ENCODE measurements at places on chromosomes 3 and 15.

DNA sequence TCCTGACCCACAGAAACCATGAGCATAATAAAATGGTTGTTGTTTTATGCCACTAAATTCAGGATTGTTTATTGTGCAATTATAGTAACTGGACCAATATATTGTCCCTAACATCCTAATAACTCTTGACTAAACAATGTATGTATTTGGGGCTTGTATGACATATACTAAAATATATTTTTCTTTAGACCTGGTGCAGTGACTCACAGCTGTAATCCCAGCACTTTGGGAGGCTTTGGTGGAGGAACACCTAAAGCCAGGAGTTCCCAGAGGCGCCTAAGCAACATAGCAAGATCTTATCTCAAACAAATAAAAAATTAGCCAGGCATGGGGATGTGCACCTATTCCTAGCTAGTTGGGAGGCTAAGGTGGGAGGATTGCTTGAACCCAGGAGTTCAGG, 180.4 kb downstream of the SUCNR1 start:
- no peak for DNase-seq

DNA sequence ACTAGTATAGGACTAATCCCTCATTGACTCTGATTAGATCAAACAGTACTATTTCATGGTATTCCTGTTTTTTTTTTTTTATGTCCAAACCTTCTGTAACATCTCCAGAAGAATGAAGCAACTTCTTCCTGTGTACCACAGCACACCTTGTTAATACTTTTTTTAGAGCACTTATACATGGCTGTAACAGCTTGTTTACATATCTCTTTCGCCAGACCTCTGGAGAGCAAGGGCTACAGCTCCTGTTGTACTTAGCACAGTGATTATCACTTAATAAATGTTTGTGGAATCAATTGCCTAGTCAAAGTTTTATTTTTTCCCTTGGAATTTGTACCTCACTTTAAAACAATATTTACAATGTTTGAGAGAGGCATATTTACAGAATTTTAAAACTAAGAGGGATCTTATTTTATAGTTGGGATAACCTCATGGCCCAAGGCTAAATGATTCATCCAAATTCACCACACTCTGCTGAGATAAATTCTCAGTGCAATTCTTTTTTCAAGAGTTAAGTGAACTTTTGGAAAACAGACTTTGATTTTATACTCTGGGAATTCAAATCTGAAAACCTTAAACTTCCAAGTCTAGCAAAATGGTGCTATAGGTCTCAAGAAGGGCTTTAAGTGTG, 9.2 kb upstream of the GATM start:
- no peak for DNase-seq

- DNase-seq, result no peak
Measured at GRCh38 chr3:8524249-8524648, 22.6 kb downstream of the LMCD1 start.

DNA sequence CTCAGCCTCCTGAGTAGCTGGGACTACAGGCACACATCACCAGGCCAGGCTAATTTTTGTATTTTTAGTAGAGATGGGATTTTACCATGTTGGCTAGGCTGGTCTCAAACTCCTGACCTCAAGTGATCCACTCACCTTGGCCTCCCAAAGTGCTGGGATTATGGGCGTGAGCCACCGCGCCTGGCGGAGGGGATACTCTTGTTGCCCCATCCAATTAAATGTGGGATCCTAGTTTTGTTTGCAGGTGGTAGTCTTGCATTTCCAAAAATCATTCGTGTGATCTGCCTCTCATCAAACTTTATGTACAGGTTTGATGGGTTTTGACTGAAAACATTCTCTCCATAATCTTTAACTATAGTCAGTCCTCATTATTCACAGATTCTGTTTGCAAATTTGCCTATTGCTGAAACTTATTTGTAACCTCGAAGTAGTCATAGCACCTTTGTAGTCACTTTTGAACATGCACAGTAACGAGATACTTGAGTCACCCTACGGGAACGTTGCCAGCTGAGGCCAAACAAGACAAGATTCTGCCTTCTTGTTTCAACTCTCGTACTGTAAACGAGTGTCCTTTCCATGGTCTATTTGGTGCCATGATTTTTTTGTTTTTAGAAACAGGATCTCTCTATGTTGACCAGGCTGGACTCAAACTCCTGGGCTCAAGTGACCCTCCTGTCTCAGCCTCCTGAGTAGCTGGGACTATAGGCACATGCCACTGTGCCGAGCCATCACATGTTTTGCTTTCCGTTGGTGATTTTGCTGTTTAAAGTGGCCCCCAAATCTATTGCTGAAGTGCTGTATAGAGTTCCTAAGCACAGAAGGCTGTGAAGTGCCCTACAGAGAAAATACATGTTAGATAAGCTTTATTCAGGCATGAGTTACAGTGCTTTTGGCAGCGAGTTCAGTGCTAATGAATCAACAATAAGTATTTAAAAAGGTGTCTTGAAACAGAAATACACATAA, 8.1 kb upstream of the MAPK6 start:
- no peak for DNase-seq

GRCh38 chr3:120067083-120067482, 27.2 kb downstream of the GSK3B start:
- DNase-seq, result no peak

GRCh38 chr15:71701808-71702207, 108.5 kb upstream of the NR2E3 start:
- DNase-seq, result no peak

DNA sequence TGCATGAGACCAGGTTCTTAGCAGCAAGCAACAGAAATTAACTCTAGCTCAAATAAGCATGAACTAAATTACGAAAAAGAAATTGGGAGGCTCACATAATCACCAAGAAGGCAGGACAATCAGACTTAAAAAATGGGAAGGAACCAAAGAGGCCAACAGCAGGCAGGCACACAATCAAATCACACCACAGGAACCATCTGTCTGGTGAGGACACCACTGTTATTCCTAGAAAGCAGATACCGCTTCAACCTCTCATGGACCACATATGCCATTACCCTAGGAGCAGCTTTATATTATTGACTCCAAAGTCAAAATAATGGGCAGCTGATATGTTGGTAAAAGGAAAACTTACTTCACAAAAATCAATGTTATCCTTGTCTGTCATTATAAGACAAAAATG, 51.6 kb downstream of the SUCLG2 start:
- no peak for DNase-seq

DNA sequence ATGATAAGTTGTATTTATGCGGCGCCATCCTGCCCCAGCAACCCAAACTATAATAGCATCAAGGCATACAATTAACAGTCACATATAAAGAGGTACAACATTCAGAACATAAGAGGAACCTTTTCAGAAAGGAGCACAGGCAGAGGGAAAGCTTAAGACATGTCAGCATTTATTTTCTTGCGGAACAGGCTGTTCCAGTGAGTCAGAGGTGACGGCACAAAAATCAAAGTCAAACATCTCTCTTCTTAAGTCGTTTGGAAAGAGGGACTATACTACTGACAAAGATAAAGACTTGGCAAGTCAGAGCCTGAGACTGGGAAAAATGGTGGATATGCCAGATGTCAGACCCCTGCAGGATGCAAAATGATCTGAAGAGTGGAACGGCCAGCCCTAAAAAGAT, 128.4 kb downstream of the CTNNB1 start:
- DNase-seq, result no peak

GRCh38 chr15:40928821-40929659, at the start of gene DLL4:
DLL4 (plus strand) TSS chr15:40929340; CDS start chr15:40929669, 329 bp downstream.
- no peak for DNase-seq

DNA sequence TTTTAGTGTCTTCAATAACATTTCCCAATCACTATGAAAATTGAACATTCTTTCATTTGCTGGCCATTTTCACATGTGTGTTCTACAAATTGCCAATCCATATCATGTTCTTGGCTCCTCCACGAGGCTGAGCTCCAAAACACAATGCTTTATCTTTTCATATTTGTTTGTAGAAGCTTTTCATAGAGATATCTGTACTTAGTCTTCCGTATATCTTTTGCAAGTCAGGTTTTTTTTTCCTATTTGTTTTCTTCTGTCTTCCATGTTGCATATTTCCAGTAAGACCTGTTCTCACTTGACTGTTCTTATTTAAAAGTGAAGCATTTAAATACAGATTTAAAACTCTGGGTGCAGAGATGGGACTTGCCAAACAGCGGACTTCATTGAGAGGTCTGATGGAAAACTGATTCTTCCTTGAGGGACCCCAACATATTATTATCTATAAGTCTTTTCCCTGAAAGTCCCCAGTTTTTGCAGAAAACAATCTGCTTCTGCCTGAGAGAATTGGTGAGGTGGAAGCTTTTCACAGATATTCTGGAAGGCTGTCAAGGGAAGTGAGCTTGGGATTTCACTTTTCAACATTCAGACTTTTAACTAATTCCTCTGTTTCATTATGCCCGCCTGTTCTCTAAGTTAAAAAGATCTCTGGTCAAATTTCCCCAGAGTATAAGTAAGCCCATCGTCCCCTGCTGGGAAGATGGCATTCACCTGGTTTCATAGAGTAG, 77.8 kb upstream of the KCNMB2 start:
- DNase-seq, result no peak

DNA sequence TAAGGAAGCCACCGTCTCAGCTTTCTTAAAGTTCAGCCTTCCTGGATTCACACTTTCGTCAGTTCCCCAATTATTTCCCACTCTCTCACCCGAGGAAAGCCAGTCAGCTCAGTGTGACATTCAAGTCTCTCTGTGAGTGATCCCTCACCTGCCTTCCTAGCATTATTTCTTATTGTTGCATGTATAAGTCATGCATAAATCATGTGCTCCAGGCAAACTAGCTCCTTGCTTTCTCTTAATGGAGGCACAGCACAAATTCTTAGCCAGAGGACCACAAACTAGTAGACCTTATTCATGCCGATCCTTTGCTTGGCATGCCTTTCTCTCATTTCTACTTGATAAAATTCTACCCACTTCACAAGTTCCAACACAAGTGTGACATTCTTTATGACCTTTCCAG, 44.3 kb downstream of the CLDN11 start:
- no peak for DNase-seq

DNA sequence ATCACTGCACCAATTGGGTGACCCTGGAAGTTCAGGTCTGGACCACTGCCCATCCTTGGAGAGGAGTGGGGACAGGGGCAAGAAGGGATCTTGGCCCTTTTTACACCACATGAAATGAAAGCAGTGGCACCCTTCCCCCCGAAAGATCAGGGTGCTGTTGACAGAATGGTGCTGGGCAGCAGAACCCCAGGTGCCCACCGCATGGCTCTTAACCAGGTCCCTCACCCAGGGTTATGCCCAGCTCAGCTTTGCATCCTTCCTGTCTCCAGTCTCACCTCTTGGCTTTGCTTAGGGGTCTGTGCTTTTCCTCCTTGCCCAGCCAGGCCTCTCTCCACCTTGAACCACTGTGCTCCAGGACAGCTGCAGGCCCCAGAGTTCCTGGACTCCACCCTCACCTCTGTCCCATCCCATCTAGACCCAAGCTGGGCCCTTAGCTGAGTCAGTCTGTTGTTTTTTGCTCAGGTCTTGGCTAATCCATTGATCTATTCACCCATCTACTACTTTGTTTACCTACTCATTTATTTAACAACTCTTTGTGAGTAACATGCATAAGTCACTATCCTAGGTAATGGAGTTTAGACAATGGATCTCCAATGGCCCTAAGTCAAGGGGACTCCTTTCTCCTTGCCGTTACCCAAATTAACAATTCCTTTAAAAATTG, 77.1 kb upstream of the PRR23E start:
- no peak for DNase-seq

GRCh38 chr3:190562866-190563510, 49.1 kb downstream of the IL1RAP start:
- DNase-seq, result no peak

DNA sequence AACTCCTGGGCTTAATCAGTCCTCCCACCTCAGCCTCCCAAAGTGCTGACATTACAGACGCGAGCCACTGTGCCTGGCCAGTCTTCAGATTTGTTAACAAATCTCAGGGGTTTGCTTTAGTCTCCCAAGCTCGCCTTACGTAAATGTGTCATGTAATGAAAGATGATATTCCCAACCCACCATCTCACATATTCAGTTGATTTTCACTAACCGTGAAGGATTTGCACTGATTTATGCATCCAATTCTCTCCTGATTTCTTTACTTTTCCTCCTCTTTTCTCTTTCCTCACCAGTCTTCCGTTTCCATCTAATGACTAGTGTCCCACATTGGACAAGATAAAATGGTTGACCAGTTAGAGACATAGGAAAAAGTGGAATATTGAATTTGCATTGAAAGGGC, 72.6 kb downstream of the TCF12 start:
- no peak for DNase-seq

DNA sequence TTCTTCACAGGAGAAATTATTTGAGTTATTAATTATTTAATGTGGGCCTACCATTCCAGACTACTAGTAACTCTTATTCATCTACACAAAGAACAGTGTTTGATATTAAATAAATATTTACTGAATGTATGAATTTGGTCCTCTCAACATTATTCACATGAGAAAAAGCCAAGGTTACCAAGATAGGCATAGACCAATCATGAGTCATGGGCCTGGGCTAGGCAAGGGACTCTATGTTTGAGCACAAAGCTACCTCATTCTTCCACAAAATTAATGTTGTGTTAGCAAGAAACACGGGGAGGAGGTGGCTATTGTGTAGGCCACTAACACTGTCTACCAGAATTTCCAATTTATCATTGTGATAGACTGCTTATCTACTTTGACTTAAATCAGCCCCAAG, 115.7 kb downstream of the SERPINI1 start:
- DNase-seq, result no peak

GRCh38 chr15:47736143-47736786, 19.0 kb downstream of the SEMA6D start:
- DNase-seq, result no peak

GRCh38 chr3:182508919-182509711, 284.2 kb upstream of the ATP11B start:
- no peak for DNase-seq

DNA sequence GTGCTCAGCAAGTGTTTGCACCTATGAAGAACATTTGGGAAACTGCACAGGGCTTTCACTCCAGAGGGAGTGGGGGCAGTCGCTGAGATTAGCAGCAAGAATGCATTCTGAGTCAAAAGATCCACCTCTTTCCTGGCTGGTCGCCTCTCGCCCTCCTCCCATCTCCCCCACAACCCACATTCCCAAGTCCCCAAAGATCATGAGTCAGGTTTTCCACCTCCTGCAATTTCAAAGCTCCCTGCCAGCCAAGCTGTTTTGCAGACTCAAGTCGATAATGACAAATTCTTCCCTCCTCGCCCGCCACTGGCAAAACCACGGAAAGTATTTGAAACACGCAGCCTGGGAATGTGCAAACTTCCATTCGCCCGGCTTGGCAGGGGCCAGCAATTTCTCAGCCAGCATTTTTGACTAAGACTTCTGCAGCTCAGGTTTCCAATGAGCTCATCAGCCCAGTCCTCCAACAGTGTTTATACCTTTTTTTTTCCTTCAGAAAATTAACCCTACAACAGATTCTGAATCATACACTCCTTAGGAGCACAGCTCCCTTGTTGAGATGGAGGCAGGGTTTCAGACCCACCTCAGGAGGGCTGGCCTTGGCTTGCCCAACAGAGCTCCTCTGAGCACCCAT, 181.4 kb downstream of the SMAD6 start:
- no peak for DNase-seq

Data from stimulated activated CD8-positive, alpha-beta memory T cell treated with anti-CD3 and anti-CD28 coated beads, Interleukin-4, amount 100 ng/mL, for 1 hour (primary cell).